ENCODE measurements at places on chromosomes 12 and 14. TPM values are rescaled to one million over a fixed set of nuclear protein-coding genes. Genes with fewer than 3 reads are reported as not detected.

DACT1 gene
- total RNA-seq = 3.4 TPM

TAS2R8 gene
- 0.22 TPM for total RNA-seq

SDR9C7 gene
- 0.28 TPM for total RNA-seq

CLEC4C gene
- total RNA-seq = not detected

AMN1 gene
- total RNA-seq = 18.3 TPM

OLR1 gene
- not detected for total RNA-seq

PIWIL1 gene
- total RNA-seq = not detected

APOF gene
- not detected for total RNA-seq

TTC9 gene
- 3.5 TPM for total RNA-seq

SYT10 gene
- total RNA-seq = 1.2 TPM

CLMN gene
- total RNA-seq = 6.3 TPM

HOTAIR gene
- total RNA-seq = not detected

FGF6 gene
- not detected for total RNA-seq

GAPDH gene
- 3,866 TPM for total RNA-seq

DNA sequence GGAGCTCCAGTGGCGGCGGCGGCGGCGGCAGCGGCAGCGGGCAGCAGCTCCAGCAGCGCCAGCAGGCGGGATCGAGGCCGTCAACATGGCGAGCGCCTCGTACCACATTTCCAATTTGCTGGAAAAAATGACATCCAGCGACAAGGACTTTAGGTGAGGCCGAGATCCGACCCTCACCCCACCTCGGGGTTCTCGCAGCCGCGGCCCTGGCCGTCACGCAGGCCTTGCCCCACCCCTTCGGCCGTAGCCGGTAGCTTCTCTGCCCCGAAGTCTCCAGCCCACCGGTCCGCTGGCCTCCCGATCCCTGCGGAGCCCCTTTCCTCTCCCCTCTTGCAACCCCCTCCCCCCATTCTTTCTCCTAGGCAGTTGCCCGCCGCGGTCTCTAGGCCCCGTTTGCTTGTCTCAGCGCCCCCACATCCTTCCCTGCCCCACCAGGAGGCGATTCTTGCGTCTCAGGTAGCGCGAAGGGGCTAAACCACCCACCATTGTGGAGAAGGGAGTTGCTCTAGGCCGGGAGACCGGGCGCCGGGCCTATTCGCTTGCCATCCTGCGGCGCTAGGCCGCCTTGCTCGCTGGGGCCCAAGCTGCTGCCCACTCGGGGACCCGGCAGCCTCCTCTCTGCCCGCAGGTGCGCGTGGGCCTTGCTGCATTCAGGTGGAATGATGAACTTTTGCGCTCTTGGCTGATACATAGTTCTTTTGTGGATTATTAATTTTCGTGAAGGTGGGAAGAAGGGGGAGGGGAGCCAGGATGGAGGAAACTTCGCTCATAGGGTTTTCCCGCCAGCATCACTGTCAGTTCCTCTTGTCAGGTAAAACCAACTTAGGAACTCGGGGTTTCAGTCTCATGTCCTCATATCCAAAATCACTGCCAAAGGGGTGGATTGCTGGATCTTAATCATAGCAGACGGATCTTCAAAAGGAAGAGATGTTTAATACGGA lies 745 bp downstream of the CAND1 start:
- DNase-seq = peak; percentile 84

DNA sequence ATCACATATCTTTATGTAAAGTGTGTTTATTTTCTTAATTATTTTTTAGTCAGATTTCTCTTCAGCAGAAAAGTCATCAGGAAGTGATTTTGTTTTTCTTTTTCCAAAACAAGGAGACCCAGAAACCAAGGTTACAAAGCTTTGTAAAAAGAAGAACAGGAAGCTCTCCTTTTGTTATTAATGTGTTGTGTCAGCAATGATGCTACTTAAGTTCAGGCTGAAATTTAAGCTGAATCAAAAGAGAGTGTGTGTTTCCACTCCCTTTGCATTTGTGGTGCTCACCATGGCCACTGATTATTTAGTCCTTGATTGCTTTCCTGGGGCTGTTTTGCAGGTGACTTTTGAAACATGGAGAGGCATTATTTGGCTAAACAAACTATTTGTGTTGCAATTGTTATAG lies 155.3 kb upstream of the ATP2B1 start:
- DNase-seq = no peak

- DNase-seq = peak; percentile 10
Measured at GRCh38 chr14:41418851-41419250, 187.8 kb upstream of the LRFN5 start.

DNA sequence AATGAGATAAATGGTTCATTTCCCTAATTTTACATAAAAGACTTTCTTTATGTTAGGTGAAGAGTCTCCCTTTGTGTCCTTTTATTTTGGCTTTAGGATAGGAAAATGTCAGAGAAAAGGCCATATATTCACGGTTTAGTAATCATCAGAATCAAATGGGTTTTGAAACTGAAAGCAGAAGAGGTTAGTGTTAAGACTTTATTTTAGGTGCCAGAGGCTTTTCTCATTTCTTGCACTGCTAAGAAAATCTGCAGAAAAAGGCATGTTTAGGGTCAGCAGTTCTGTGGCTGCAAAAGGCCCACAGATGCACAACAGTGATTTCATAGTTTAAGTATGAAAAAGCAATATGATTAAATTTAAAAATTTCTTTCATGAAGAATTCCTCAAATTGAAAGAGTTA lies 80.4 kb upstream of the SINHCAF start:
- no peak for DNase-seq

GRCh38 chr14:55799508-55800095 lies 219.6 kb downstream of the KTN1 start:
- DNase-seq = no peak

DNA sequence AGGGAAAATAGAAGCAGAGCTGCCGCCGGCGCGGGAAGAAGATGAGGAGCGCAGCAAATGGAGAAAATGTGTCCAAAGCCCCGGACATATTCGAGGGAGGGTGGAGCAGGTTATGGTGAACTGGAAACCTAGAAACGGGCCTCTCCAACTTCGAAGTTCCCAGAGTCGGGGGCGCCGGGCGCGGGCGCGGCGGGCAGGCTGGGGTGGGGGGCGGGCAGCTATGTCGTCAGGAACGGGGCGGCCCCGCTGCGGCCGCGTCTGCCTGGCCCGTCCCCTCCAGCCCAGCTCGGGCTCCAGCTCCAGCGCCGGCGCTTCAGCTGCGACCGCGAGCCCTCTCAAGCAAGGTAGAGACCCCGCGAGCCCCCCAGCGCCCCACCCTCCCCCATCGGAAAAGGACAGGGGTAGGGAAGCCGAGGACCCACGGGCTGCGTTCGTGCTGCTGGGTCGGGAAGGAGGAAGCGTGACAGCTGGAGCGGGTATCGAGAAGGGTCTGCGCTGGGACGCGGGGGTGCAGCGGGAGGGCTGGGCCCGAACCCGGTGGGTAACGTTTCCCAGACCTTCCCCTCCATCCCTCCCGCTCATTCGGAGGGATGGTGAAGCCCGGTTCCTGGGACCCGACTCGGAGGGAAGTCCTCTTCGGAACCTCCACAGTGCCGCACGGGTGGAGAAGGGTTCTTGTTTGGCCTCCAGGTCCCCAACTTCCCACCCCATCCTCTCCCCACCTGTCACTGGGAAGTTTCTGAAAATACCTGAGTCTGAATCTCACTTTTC lies 1.0 kb downstream of the DGKA start:
- peak; percentile 78 for DNase-seq

DNA sequence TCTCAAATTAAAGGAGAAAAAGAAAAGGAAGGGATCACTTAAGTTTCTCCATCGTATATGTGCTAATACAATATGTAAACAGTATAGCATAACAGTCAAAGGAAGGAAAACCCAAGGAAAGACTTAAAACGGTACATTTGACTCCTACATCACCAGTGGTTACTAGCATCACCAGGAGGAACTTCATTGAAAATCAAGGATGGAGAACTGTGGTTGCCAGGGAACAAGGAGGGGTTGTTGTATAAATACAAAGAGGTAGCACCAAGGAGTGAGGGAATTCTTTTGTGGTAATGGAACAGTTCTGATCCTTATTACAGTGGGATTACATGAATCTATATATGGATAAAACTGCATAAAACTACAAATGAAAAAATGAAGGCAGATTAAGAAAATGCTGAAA lies 1.6 kb downstream of the ZFYVE26 start:
- peak; percentile 14 for DNase-seq

GRCh38 chr12:102888511-102888910 lies 28.5 kb downstream of the PAH start:
- peak; percentile 69 for DNase-seq

DNA sequence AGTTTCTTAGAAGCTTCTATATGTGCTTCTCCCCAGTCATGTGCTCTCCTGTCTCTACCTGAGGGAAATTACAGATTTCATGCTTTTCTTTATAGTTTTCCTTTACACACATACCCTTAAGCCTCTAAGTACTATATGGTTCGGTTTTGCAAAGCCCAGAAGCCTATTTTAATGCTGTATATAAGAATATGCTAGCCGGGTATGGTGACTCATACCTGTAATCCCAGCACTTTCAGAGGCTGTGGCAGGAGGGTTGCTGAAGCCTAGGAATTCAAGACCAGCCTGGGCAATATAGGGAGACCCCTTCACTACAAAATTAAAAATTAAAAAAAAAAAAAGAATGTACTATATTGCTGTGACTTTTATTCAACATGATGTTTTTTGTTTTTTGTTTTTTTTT lies 15.4 kb downstream of the DGLUCY start:
- DNase-seq = no peak

DNA sequence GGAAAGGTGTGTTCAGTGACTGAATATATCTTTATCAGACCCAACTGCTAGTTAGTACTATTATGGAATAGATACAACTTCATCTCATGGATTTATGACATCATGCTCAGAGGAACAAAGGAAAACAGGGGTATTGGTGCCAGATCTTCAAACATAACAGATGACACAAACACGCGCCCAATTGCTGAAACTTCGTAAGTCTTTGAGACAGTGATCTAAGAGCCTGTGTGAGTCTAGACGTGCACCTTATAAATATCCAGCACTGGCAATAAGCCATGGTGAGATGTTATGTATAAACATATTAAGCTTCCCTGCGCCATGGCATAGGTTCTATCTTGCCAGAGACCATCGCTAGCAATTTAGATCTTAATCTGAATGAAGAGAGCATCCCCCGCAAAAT lies 42.2 kb upstream of the NR2C1 start:
- DNase-seq = no peak

GRCh38 chr14:77599889-77600288 lies 16.5 kb downstream of the SPTLC2 start:
- no peak for DNase-seq

DNA sequence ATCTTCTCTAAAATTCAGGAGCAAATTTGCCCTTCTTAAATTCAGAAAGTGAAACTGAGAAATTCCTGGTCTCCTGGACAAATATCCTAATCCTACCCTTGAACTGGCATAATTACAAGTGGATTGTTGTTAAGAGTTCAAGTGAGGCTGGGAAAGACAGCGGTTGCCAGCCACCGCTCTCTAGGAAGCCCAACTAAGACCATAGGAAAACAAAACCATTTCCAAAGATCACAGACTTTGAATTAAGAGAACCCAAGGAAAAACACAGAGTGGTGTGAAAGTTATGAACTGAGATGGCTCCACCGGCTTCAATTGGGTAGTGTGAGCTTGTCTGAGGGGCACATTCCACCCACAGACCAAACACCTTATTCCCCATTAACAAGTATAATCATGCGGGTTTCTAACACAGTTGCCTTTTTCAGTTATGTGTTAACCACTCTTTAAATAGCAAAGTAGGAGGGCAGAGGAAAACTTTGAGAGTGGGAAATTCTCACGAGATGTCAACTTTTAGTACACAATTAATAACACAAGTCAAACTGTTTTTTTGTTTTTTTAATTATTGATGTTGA lies 1628.8 kb upstream of the SEL1L start:
- no peak for DNase-seq

DNA sequence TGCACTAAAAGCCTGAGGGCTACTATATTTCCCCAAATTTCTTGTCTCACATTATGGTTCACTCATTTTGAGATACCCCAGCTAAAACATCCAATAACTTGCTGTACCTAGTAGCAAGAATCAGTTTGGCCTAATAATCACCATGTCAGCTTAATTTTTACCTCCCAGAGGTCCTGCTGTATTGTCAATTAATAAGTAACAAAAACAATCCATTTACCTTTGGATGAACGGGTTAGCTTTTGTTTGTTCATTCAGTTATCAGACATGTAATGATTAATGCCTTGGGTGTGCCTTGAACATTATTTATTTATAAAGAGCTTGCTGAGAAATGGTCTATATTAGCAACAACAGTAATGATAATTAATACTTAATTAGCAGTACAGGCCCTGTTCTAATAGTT lies 57.0 kb downstream of the MON2 start:
- no peak for DNase-seq

DNA sequence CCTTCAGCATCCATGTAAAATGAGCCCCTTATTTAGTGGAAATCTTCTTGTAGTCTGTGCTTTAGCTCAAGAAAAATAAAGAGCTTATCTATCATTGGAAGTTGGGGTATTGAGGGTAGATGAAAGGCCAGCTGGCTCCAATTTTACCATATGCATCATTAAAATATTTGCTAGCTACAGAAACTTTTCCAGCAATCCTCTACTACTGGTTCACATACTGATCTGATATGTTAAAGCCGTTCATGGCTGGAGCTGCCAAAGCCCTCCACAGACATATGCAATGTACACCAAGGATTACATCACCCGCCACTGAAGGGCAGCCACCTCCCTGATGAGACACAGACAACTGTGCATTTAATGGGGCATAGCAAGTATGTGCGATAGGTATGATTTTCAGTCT lies 1205.3 kb downstream of the GALC start:
- no peak for DNase-seq

- DNase-seq = peak; percentile 81
Measured at GRCh38 chr12:12032851-12033797, 37.6 kb upstream of the BCL2L14 start.

DNA sequence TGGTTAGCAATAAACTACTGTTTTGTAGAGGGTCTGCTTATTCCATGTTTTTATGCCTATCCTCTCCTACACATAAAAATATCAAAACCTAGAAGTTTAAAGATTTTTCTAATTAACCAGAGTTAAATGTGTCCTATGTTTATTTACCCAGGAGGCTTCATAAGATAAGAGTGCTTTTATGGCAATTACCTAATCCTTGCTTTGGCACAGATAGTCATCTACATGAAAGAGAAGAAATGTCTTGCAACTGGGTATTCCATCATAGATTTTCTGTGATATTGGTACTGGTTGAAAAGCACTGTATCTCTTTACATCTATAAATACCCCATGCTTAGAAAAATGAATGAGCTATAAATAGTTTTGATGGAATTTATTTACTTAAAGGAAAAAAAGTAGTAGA lies 277.1 kb downstream of the CPNE8 start:
- DNase-seq = no peak

Measured in neural progenitor cell (in vitro differentiated cells).